ENCODE measurements at places on chromosomes 4 and X. TPM values are rescaled to one million over a fixed set of nuclear protein-coding genes. Genes with fewer than 3 reads are reported as not detected.

DNA sequence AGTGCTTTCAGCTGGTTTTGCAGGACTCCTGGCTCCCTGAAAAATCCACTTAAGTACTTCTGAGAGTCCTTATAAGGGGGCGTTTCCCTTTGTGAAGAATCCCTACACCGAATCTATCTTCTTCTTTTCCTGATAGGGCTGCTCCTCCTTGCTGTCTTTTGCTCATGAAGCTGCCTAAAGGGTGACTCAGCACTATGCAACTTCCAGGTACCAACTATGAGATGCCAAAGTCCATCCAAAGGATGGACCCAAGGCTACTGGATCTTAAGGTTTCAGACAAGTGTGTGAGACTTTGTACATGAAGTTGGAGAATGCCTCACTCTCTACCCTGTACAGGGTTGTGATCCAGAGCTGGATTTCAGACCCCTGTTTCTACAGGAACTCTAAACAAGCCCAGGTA, 485.0 kb upstream of the FAT1 start:
- DNase-seq, result no peak

SYTL4 gene
- total RNA-seq, result 14.0 TPM

DNA sequence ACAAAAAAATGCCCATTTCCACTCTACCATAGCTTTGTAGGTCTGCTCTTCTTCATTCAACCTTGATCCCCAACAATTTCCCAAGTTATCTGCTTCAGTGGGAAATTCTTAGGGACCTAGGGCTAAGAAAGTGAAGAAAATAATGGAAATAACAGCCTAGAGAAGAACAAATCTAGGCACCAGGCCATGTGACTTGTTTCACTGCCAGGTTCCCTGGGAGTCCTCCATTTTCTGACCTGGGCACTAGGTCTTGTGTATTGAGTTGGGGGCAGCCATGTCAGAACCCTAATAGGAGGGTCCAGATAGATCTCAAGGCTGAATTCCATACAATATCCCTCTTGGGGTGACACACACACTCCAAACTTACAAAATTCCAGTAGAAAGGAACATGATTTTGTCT, 194.6 kb upstream of the STK26 start:
- no peak for DNase-seq

TLR3 gene
- total RNA-seq, result 9.1 TPM

- DNase-seq, result no peak
Observed at GRCh38 chr4:163679189-163679588, 184.7 kb downstream of the TMA16 start.
